ENCODE measurements at places on chromosomes 3 and 15.

- no peak for DNase-seq
Measured at GRCh38 chr15:60218256-60218655, 179.5 kb downstream of the ANXA2 start.

DNA sequence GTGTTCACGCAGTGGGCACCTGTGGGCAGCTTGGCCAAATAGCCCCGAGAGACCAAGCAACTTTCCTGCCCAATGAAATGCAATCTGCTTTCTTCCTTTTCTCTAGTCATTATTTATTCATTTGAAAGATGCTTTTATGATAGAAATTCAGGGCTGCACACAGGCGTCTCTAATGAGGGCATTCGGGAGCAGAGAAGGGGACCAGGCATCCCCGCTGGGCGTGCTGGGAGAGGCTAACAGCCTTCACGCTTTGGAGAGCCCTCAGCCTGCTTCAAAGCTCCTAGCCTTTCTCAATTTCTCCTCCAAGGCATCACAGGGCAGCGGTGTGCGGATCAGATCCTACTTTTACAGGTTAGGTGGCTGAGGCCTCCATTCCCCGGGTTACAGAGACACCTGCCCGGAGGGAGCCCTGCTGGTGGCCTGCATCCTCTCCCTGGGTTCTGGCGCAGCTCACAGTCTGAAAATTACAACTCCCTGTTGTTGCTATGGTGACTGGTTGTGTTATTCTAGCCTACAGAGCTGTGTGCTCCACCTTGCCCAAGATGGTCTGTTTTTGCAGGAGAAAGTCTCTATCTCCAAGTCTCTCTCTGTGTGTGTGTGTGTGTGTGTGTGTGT lies 21.8 kb upstream of the KLF13 start:
- DNase-seq = no peak

GRCh38 chr3:197880491-197881269 lies 69.3 kb upstream of the RPL35A start:
- peak; percentile 53 for DNase-seq

DNA sequence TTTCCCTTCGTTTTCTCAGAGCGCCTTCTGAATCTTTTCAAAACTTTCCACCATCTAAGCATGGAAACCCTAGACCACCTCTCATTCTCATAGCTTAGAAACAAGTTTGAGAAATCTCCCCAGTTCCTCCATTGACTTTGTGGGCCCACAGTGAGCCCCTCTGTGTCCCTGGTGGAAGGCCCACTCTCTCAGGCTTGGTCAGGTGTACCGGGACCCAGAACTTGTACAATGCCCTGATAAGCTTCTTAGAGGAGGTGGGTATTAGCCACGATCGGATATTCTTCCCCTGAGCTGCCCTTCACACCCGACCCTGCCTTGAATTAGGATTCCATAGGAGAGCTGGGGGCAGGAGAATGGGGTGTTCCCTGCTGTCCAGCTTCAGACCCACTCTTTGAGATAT lies at the start of gene SLC24A1:
SLC24A1 (plus strand) TSS at position 301 of the 400 bp plus-strand sequence. CDS start 2,143 bp downstream, outside the sequence.
- no peak for DNase-seq

- no peak for DNase-seq
Measured at GRCh38 chr15:28935316-28935715, 49.5 kb downstream of the APBA2 start.

DNA sequence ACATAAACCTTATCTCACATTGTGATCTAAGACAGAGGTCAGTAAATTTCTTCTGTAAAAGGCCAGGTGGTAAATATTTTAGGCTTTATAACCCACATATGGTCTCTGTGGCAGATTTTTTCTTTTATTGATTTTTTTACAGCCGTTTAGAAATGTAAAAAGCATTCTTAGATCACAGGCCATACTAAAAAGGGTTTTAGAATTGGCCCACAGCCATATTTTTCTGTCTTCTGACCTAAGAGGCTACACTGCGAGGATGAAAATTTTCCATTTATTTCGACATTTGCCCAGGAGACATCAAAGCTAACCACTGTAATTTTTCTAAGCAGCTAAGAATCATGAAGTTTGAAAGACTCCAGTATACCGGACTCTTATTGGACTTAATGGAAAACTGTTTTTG lies 377.2 kb upstream of the SGO1 start:
- DNase-seq = no peak

GRCh38 chr3:99413504-99413903 lies 224.9 kb upstream of the COL8A1 start:
- DNase-seq = no peak

- no peak for DNase-seq
Measured at GRCh38 chr3:42714171-42714852, 11.7 kb upstream of the HHATL start.
